ENCODE measurements at places on chromosomes 3 and 15.

DNA sequence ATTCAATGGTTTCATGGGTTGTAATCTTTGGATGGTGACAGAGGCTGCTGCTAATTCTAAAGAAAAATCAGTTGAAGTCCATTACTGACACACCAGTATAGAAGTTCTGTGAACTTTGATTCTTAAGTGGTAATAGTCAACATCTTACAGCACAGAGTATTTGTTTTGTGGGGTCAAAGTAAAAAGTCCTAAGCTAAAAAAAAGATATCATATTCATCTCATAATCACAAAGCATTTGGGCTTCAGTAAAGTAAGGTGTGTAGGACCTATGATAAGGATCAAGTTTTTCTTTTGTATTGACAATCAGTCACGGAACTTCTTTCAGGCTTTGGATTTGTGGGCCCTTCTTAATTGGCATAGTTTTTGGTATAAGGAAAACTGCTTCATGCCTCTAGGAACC is 1.1 kb downstream of the ASTE1 start:
- DNase-seq: no peak

DNA sequence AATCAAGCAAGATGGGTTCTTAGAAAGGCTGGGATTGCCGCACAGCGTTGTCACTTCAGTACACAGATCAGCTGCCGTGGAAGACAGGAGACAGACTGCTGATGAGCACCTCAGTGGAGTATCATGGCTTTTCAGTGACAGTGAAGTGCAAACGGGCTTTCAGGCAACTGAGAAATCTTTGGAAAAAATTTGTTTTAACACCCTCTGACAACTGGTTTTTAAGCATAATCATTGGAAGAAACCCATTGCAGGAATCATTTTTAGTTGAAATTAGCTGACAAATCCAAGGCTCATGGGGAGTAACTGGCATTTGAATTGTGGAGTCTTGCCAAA is 418.8 kb downstream of the OTOL1 start:
- DNase-seq: no peak

DNA sequence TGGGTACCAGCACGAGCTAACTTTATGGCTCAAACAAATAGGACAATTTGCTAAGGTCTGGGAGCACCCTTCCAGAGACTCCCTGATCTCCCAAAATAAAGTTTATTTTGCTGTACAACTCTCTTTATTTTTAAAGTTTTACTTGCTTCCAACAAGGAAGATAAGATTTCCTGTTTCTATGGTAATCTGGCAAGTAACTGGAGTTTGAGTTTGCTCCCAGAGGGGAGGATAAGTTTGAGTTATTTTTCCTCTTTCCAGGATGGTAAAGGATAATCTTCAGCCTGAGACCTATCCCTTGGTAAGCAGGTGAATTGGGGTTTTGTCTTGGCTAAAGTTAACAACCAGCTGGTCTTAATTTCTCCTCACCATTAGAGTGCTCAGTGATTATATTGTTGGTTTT is 1019.4 kb upstream of the ALCAM start:
- no peak for DNase-seq

DNA sequence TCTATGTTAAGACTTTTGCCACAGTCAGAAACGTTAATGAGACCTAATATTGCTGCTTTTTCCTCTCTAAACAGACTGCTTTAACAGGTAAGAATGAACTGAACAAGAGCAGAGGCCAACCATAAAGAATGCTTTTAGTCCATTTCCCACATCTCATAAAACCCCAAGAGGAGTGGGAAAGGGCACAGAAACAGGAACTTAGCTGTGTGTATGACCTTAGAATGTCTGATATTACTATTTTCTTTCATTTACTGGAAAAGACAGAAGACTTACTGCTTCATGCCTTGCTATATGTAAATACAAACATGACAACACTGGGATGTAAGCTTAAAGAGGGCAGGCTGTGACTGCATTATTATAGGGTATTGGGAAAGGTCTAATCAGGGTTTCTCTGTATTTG is 115.0 kb downstream of the ISL2 start:
- no peak for DNase-seq

- DNase-seq: no peak
Observed at GRCh38 chr15:101129851-101130380, 121.9 kb downstream of the CHSY1 start.

DNA sequence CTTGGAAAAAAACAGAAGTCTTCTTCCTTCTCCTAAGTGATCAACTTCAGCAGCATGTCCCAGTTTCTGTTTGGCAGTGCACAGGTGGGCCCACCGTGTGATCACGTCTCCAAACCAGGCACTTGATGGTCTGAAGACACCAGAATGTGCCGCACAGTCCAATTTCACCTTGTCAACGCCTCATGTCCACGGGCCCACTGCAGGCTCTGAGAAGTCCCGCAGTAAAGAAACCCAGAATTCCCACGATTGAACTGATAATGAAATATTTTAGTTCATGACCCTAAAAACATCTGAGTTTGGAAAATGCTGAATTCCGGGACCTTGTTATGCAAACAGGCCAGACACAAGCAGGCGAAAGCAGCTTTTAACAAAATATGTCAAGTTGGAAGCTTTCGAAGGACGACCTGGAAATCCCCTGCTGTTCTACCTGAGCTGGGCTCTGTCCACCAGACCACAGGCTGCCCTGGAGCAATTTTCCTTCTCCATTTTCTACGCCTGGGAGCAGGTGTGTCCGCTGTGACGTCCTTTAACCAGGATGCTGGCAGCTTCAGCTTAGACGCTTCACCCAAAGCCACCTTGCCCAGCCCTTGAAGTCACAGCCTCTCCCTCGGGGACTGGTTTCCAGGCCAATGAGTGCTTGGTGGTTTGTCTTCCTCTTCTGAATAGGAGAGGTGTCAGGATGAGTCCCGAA is 167.8 kb upstream of the IQSEC1 start:
- DNase-seq: no peak

DNA sequence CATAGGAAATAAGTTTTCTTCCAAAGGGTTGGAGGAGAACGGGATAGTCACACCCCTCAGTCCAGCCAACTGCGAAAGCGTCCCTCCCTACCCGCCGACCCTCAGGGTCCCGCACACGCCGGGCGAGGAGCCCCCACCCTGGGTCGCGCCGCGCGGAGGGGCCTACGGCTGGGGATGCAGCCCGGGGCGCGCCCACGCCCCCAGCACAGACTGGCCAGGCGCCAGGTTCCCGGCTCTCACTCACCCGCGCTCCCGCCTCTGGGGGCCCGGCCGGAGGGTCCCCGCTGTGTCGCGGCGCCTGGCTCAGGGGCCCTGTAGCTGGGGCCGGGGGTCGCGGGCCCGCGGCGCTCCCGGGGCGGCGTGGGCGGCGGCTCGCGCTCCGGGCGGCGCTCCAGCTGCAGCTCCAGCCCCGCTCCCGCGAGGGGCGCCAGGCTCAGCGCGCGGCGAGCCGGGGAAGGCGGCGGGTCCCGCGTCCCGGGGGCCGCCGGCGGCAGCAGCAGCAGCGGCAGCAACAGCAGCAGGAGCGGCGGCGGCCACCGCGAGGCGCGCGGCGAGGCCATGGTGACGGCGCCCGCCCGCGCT is 375 bp downstream of the HEG1 start:
- DNase-seq: no peak

- DNase-seq: no peak
Observed at GRCh38 chr15:93162560-93162959, 73.5 kb upstream of the RGMA start.

DNA sequence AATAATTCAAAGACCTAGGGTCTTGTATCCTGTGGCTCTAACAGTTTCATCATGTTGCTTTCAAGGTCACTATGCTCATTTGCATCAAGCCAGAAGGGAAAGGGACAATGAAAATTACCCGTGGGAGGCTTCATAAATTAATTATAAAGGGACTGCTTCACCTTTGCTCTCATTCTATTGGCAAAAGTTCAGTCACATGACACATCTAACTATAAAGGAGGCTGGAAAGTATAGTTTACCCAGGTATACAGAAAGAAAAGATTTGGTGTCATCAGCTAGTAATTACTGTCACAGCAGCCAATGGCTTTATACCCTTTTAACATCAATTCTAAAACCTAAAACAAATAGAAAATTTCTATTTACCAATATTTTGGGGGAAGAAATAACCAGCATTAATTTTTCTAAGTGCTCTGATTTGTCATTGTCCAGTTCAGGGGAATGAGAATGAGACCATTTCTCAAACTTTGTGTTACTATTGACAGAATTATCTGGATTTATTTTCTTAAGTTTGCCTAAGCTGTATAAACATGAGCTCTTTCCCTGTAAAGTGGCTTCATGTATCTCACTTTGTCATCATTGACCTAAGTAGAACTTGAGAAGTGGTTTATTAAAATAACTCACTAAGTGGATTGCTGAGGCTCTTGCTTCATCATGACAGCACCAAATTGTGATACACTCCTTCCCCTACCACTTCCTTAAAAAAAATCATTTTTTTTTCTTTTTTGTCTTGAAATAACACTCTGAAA is 257.7 kb upstream of the PEX5L start:
- DNase-seq: no peak

DNA sequence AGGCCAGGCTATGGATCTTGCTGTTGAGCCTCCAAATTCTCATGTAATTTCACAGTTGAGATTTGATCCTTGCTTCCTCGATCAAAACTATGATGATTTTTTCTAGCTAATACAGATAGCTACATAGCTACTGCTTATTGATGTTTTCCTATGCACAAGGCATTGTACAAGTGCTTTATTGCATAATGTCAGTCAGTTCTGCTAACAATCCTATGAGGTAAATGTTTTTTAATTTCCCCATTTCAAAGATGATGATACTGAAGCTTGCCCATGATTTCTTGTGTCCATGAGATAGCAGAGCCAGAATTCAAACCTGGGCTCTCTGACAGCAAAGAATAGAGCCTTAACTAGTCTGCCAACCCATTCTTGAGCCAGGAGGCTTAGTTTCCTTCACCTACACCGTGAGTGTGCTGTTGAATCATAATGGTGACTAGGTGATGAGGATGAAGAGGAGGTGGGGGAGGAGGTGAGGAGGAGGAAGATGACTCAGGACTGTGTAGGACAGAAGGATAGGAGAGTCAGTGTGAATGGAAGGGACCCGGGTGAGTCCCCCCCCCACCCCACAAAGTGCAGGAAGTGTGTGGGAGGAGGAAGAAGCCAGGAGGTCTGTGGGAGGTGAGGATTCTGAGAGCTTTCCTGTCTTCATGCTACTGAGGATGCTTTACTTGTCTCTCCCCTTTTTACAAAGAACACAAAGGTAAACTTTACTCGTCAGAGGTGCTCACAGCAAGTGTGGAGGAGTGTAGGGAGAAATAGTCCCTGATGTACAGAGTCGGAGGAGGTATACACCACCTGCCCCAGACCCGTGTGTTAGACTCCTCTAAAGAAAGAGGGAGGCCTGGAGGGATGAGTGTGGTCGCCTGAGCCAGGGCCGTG is 3.6 kb downstream of the TAGLN3 start:
- DNase-seq: no peak

DNA sequence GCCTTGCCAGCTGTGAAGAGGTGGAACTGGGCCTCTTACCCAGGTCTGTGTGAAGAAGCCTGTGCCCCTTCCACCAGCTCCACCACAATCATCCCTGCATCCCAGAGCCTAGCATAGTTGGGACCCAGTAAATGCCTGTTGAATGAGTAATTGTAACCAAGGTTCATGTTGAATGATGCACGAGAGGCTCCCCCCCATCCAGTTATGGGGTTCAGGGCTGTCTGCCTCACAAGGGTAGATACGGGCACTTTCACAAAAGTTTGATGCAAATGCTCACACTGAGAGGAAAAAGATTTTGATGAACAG is 29.5 kb upstream of the TSEN2 start:
- DNase-seq: no peak

- peak; percentile 12 for DNase-seq
Observed at GRCh38 chr3:46488735-46489361, 8.9 kb upstream of the RTP3 start.

GRCh38 chr15:38073178-38073946 is 138.9 kb downstream of the TMCO5A start:
- DNase-seq: no peak

DNA sequence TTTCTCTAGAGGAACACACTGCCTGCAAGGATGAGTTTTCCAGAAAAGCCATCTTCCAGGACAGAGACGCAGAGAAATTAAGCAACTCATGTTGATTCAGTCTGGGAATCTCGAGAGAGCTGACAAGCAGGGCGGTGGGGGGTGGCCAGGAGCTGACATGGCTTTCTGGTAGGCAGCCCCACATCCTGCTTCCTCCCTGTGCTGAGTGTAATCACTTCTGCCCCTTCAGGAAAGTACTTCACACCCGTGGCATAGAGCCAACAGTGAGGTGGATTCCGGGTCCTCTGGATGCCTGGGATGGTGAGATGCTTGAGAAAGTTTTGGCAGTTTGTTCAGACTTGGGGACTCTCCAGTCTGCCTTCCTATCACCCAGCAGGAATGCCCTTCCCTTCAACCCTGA is 221.1 kb downstream of the SLCO3A1 start:
- DNase-seq: no peak

GRCh38 chr3:53792866-53793265 is 53.4 kb downstream of the CHDH start:
- no peak for DNase-seq

GRCh38 chr3:196774191-196774820 is 34.6 kb downstream of the PAK2 start:
- DNase-seq: peak; percentile 47

DNA sequence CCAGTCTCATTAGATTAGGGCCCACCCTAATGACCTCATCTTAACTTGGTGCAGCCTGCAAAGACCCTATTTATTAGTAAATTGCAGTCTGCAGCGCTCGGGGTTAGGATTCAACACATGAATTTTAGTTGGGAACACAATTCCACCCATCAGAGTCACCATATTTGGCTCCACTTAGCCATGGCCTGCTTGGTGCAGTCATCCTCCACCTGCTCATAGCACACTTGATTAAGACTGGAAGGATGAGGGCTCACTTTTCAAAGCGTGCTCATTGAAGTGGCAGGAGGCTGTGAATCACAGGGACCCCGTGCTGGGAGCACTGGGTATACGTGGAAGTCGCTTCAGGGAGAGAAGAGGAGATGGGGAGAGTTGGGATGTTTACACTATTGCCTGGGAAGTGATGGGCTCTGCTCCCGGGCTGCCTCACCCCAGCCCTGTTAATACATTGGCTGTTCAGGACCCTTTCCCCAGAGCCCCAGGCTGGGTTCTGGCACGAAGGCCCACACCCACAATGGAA is 68.2 kb downstream of the ASB7 start:
- DNase-seq: no peak

DNA sequence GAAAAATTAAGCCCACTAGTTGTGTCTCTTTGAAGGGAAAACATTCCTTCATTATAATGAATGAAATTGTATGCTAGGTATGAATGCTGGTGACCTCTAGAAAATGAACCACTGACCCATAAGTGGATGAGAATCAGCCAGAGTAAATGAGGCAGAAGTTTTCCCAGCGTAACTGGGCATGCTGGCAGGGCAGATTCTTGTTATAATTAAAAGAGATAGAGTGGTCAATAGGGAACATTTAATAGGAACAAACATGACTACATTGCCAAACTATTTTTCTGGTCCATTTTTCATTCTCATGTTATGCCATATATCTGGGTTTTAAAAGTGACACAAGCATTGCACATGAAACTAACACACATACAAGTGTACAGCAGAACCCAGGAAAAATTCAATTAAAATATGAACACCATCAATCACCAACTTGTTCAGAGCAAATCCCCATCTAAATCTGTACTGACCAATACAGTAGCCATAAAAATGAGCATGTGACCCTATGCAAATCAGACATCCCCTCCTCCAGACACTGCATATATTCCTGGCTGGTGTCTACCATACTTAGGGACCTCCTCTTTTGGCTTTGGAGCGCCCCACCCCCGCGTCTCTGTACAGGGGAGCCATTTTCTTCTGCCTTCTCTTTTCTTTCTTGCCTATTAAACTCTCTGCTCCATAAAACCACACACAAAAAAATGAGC is 4.0 kb downstream of the CLRN1 start:
- no peak for DNase-seq

Data from epithelial cell of proximal tubule (primary cell).